Neural crest cell (in vitro differentiated cells): ENCODE measurements at places on chromosomes 2 and 18. TPM values are rescaled to one million over a fixed set of nuclear protein-coding genes. Genes with fewer than 3 reads are reported as not detected.
A peak's percentile ranks its signal among the peaks of the same experiment; 100 is the strongest.

DNA sequence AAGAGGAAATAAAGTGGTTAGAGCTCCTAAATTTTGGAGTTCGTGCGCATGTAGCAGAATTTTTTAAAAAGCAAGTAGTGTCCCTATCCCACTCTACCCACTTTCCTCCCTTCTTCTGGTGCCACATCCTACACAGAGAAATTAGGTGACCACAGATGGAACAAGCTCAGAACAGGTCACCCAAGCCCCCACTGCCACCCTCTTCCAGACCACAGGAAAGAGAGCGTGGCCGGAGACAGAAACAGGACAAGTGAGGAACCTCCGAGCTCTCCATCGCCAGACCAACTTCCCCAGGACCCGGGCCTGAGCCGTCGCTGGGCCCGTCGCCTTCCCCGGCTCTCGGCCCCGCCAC, 433 bp downstream of the NPC1 start:
- no peaks in the 10 kb centered on the region for H3K36me3 ChIP-seq
- H3K4me3 ChIP-seq, result peak overlapping the region; percentile 95
- H3K27ac ChIP-seq, result peak overlapping the region; percentile 73
- DNase-seq, result no peak

DNA sequence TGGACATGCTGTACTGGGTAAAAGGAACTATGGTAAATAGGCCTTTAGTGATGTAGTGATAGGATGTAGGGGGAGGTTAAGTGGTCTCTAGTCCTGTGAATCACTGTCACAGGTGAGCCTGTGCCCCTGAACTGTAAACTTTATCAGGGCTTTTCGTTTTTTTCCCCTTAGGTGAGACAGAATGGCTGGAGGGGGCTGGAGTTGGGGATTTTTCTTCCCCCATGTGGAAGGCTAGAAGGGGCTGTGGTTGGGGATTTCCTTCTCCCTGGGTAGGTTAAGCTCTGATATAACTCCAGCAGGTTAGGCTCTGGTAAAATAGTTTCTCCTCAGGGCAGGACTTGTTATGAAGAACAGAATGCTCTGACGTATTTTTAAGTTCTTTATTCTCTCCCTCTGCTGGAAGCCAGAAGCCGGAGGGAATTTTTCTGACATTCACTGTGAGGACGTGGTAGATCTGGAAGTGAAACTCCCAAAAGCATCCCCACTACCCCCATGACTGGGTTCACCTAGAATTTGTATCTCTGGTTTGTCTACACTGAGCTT, 28.5 kb downstream of the PIKFYVE start:
- DNase-seq, result no peak
- no peaks in the 10 kb centered on the region for H3K4me1 ChIP-seq
- no peak overlapping the region for H3K4me3 ChIP-seq

- DNase-seq, result no peak
- H3K27ac ChIP-seq, result peak overlapping the region; percentile 100
- H3K4me1 ChIP-seq, result peaks cover 29% of the 10 kb centered on the region
These were observed 1.3 kb upstream of the PNO1 start for GRCh38 chr2:68156419-68156818.

- no peaks in the 10 kb centered on the region for H3K36me3 ChIP-seq
- H3K27ac ChIP-seq, result no peak overlapping the region
- no peak overlapping the region for H3K4me3 ChIP-seq
- no peak for DNase-seq
- no peaks in the 10 kb centered on the region for H3K27me3 ChIP-seq
These were observed 216.1 kb downstream of the ZNF804A start for GRCh38 chr2:184814421-184814820.

TMEM237 gene
- total RNA-seq, result 67.5 and 67.8 TPM in 2 replicates

- no peak overlapping the region for H3K27ac ChIP-seq
- DNase-seq, result no peak
- no peaks in the 10 kb centered on the region for H3K4me1 ChIP-seq
- no peaks in the 10 kb centered on the region for H3K27me3 ChIP-seq
- no peak overlapping the region for H3K4me3 ChIP-seq
These were observed 166.1 kb downstream of the MTCL1 start for GRCh38 chr18:8871489-8871888.

DNA sequence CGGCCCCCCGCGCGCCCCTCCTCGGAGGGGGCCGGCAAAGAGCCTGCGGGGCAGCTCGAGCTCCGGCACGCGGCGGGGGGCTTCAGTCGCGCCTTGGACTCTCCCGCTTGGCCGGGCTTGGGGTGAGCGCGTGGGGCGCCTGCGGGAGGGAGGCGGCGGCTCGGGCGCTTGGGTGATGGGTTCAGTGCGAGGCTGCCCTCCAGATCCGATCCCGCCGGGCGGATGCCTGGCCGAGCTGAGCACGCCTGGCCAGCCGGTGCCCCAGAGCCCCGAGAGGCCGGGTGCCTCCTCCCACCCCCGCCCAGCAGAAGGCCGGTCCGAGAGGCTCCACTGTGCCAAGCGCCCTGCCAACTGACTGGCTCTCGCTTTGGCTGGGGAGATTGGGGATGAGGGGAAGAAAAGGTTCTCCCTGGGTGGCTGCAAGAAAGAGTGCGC, 273 bp upstream of the NXPH2 start:
- H3K27me3 ChIP-seq, result peaks cover 76% of the 10 kb centered on the region
- peaks cover 21% of the 10 kb centered on the region for H3K4me1 ChIP-seq
- H3K36me3 ChIP-seq, result no peaks in the 10 kb centered on the region
- DNase-seq, result peak; percentile 29

- H3K36me3 ChIP-seq, result no peaks in the 10 kb centered on the region
- no peaks in the 10 kb centered on the region for H3K4me1 ChIP-seq
- H3K27ac ChIP-seq, result no peak overlapping the region
- no peaks in the 10 kb centered on the region for H3K27me3 ChIP-seq
These were observed 1096.6 kb downstream of the TSN start for GRCh38 chr2:122851972-122852531.

DNA sequence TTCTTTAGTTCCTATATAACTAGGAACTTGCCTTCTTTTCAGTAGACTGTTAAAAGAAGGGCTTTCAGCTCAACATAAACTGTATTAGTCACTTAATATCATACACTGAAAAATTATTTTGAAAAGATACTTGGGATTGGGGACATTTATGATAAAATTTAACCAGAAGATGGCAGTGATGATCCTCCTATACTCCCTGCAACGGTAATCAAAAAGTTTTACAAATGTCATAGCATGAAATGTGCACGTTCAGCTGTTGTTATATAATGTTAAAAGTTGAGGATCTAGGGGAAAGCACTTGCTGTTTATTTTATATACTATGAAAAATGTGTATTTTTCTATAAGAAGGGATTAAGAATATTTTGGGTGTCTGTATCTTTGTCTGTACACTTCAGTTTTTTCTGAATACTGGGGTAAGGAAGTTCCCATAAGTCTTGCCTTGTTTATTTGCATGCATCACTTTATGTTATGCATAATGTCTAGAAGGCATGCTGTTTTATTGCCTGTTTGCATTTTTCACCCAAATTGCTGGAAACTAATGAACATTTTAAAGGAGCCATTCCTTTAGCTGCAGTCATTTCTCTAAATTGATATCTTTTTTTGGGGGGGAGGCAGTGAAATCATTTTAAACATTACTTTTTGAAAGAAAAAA, 19.0 kb downstream of the DYNC1I2 start:
- H3K36me3 ChIP-seq, result no peaks in the 10 kb centered on the region
- peaks cover 11% of the 10 kb centered on the region for H3K4me1 ChIP-seq
- DNase-seq, result no peak
- H3K27ac ChIP-seq, result no peak overlapping the region

GRCh38 chr2:234823877-234824376, 127.9 kb upstream of the SH3BP4 start:
- no peaks in the 10 kb centered on the region for H3K36me3 ChIP-seq
- no peak overlapping the region for H3K27ac ChIP-seq
- no peaks in the 10 kb centered on the region for H3K27me3 ChIP-seq

DNA sequence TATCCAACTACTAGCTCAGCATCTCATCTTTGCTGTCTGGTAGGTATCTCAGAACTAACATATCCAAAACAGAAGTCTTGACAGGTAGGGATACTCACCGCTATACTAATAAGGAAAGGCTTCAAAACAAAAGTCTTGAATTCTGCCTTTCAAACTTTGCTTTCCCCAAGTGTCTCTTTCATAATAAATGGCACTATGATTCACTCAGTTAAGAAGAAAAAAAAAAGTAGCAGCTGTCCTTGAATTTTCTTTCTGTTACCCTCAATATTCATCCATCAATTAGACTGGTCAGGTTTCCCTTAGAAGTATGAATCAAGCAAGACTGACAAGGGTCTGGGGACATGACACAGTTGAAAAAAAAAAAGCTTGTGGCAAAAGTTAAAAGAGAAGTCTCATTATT, 175.1 kb downstream of the GULP1 start:
- peaks cover 12% of the 10 kb centered on the region for H3K4me1 ChIP-seq
- H3K27me3 ChIP-seq, result no peaks in the 10 kb centered on the region
- no peak overlapping the region for H3K4me3 ChIP-seq
- peaks cover 34% of the 10 kb centered on the region for H3K36me3 ChIP-seq

- H3K36me3 ChIP-seq, result no peaks in the 10 kb centered on the region
- H3K27me3 ChIP-seq, result no peaks in the 10 kb centered on the region
- DNase-seq, result no peak
- H3K4me3 ChIP-seq, result no peak overlapping the region
These were observed 25.6 kb upstream of the PRLH start for GRCh38 chr2:237540823-237541222.

AUP1 gene
- 110 and 113 TPM in 2 replicates for total RNA-seq

DNA sequence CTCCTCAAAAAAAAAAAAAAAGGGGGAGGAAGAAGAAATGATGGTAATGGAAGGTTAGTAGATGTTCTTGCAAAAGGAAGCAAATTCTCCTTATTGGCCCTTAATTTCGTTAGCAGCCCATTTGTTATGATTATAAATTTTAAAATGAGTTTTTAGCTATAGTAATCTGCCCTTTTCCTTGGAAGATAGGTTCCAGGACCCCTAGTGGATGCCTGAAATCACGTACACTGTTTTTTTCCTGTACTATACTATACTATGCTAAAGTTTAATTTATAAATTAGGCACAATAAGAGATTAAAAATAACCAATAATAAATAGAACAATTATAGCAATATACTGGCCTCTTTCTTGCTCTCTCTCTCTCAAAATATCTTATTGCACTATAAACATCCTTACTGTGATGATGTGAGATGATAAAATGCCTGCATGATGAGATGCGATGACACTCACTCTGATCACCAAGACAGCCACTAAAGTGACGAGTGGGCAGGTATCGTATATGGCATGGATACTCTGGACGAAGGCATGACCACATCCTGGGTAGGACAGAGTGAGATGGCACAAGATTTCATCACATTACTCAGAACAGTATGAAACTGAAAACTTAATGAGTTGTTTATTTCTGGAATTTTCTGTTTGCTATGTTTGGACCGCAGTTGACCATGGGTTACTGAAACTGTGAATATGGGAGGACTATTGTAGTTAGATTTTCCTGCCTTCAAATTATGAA, 87.2 kb downstream of the KCTD18 start:
- DNase-seq, result no peak
- no peak overlapping the region for H3K27ac ChIP-seq
- peaks cover 39% of the 10 kb centered on the region for H3K4me1 ChIP-seq
- H3K4me3 ChIP-seq, result no peak overlapping the region
- H3K36me3 ChIP-seq, result peaks cover 10% of the 10 kb centered on the region
- no peaks in the 10 kb centered on the region for H3K27me3 ChIP-seq

DNA sequence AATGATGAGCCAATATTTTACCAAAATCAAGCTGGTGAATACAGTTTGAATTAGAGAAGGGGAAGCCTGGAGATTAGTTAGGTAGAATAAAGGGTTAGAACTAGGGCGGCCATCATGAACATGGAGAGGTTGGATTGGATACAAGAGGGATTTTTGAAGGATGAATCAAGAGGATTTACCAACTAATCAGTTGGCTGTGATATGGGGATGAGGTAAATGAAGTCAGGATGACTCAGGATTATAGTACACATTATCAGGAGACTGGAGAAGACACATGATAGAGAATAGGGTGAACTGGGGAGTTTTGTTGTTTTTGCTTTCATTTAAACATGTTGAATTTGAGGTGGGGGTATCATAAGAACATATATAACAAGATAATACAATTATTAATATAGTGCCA, 73.8 kb upstream of the PROKR1 start:
- DNase-seq, result no peak
- H3K27me3 ChIP-seq, result no peaks in the 10 kb centered on the region
- no peaks in the 10 kb centered on the region for H3K4me1 ChIP-seq
- H3K27ac ChIP-seq, result no peak overlapping the region

EFEMP1 gene
- total RNA-seq, result 3.8 and 4.1 TPM in 2 replicates

SMC6 gene
- total RNA-seq, result 33.6 and 38.2 TPM in 2 replicates

SLC40A1 gene
- total RNA-seq, result 2.0 and 2.6 TPM in 2 replicates

CCDC141 gene
- total RNA-seq, result not detected in 2 replicates

FOSL2 gene
- total RNA-seq, result 2.2 and 2.9 TPM in 2 replicates

PSMA8 gene
- total RNA-seq, result not detected in 2 replicates

PSTPIP2 gene
- total RNA-seq, result 7.0 and 7.1 TPM in 2 replicates

HOXD9 gene
- not detected in 2 replicates for total RNA-seq

MROH2A gene
- total RNA-seq, result not detected in 2 replicates

- peaks cover 26% of the 10 kb centered on the region for H3K4me1 ChIP-seq
- H3K36me3 ChIP-seq, result no peaks in the 10 kb centered on the region
- peak within 1 kb of the TSS; percentile 60 for H3K4me3 ChIP-seq
- no peaks in the 10 kb centered on the region for H3K27me3 ChIP-seq
These were observed at the start of gene DCTN1 for GRCh38 chr2:74379851-74380789. Gene DCTN1 (minus strand): TSS chr2:74380311. CDS start chr2:74380037, 274 bp downstream.

SYT4 gene
- total RNA-seq, result 7.0 and 8.2 TPM in 2 replicates

DNA sequence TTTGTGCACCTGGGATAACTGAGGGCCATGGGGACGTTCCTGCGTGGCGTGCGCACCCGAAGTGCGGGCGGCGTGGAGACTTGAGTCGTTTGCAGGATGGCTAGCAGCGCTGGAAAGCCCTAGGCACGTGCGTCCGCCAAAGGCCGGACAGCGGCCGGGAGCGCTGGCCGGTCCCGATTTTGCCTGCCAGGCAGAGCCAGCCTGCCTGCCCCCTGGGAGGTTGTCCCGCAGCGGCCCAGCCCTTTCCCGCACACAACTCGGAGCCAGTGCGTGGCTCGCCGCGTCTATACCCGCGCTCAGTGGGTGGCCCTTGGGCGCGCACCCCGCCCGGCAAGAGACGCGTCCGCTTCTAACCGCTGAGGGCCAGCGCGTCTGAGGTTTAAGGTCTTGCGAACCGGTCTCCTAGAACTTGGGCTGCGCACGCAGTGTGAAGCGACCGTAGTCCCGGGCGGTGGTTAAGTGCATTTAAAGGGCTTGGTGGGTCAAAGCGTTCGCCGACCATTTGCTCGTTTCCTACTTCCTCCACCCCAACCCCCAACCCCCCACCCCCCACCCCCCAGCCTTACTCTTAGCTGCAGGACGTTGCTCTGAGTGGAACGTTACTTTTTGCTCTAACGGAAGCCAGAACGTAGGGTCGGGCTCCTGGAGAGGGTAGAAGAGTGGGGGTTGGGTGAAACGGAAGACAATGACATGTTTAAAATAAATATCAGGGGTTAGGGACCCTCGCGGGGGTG, 627 bp downstream of the CDCA7 start:
- peak overlapping the region; percentile 93 for H3K27ac ChIP-seq
- peak; percentile 52 for DNase-seq
- peaks cover 6% of the 10 kb centered on the region for H3K36me3 ChIP-seq
- H3K4me3 ChIP-seq, result peak overlapping the region; percentile 97
- H3K4me1 ChIP-seq, result peaks cover 56% of the 10 kb centered on the region
